Stimulated activated CD4-positive, alpha-beta T cell treated with anti-CD3 and anti-CD28 coated beads, Interleukin-12 subunit alpha, Interleukin-12 subunit beta, amount 100 ng/mL, for 24 hours (primary cell): ENCODE measurements at places on chromosomes 7 and 10.

DNA sequence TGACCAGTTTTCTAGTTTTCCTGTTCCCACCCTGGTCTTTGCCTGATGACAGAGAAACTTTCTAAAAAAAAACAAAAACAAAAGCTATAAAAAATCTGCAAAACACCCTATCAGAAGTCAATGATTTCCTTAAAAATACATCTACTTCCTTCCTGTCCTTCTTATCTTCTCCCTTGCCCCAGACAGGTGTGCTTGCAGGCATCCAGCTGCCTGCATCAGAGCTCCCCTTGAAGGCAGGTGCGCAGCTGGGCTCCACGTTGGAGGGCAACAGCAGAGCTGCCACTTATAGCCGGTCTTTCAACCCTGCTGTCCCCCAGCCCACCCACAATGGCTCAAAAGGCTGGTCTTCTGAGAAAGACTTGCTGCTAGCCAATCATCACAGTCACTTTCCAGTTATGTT lies 29.8 kb downstream of the UBE2D4 start:
- no peak for DNase-seq

DNA sequence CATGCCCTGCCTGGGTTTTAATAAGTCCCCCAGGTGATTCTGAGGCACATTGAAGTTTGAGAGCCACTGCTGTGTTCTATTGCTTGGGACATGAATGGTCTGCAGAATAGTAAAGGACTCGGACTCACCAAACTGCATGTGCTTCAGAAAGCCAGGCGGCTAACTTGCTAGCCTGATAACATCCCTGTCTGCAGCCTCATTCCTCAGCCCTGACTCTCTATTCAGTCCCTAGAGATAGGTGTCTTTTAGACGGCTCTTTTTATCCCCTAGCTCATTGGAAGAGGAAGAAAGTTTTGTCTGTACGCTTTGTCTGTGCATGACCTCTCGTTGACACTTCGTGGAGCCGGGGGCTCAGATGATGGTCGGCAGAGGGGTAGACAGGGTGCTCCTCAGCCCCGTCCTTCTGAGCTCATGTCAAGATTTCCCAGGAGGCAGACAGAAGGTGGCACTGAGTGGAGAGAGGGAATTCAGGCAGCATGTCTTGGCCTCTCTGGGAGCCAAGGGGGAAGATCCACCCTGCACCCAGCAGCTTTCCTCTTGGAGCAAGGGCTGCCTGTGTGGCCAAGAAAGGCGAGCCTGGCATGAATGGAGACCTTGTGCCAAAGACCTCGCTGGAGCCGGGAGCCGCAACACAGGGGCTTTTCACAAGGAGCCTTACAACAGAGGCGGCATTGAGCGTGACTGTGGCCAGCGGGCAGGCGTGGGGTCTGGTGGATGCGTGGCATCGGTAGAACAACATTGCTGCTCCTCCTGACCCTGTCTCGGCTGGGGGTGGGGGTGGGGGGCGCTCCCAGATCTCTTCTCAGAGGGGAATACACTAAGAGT lies 51.1 kb upstream of the PODXL start:
- no peak for DNase-seq

DNA sequence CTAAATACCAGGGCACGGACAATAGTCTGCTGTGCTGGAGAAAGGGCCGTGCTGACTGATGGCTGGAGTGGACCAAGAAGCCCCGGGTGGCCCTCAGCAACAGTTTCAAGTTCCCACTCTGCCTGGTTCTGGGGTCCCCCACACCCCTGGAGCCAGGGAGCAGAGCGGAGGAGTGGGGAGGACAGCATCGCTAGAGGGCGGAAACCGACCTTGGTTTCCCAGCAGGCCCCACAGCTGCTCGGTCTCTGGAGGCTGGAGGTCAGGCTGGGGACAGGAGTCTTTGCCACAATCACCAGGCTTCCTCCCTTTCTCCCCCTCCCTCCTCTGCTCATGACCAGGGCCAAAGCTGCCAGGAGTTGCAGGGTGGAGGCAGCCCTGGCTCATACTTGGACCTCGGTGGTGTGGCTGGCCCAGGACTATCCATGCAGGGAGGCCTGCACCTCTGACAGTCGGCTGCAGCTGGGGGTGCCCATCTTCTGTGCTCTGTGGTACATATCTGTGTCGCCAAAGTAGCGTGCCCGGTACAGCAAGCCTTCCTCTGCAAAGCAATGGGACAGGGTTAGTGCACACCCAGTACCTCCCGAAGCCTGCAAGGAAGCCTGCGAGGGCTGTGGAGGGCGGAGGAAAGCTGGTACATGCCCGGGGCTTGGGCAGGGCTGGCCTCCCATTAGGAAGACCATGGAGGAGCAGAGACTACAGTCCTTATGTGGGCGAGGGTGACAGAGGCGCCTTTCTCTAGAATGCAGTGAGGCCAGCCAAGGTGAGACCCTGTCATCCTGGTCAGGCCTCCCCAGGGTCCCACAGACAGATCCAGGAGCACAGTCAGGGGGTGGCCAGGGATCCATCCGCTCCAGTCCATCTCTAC lies 19.1 kb downstream of the DNAJB12 start:
- no peak for DNase-seq

DNA sequence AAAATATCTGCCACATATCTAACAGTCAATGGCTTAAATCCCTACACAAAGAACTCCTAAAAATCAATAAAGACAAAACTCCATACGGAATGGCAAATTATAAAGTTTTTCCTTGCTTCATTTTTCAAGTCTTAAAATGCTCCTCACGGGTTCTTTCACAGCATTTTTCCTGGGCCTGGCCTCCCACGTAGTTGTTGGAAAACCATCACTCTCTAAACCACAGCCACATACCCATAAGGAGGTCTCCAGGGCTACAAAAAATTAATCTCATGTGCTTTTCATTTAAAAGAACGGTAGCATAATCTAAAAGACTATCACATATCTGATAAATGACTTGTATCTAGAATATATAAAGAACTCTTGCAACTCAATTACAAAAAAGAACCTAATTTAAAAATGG lies 2.9 kb downstream of the COA1 start:
- DNase-seq = no peak

DNA sequence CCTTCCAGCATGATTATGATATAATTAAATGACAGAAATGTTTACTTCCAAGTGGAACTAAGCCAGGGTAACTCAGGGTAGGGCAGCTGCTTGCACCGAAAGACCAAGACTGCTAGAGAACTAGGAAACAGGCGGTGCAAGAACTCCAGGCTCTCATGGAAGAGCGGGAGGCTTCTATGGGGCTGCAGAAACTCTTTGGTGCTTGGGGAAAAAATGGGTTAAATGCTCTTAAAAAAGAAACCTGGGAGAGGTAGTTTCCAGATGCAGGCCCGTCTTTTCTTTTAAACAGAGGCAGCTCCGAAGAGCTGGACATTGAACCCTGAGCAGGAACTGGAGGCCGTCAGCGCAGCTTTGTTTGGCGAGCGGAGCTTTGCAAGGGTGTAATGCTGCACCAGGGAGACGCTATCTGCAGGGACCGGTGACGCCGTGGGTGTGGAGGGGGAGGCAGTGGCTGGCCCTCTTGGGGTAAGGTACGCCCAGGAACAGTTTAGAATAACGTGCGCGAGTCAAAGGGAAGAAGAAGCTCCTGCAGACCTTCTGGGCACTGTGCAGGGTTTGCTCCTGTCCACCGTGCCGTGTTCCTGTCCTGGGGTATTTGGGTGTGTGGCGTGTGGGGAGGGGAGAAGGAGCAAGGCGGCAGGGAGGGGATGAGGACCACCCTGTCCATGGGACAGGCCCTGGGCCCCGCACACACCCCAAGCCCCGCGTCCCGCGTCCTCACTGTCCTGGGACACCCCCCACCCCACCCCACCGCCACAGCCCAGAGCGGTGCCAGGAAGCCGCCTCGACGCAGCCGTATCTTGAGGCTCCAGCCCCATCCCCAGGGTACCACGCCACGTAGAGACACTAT lies 59.0 kb downstream of the EGFR start:
- DNase-seq = no peak

GRCh38 chr7:155543011-155543876 lies 3.1 kb downstream of the CNPY1 start:
- no peak for DNase-seq

DNA sequence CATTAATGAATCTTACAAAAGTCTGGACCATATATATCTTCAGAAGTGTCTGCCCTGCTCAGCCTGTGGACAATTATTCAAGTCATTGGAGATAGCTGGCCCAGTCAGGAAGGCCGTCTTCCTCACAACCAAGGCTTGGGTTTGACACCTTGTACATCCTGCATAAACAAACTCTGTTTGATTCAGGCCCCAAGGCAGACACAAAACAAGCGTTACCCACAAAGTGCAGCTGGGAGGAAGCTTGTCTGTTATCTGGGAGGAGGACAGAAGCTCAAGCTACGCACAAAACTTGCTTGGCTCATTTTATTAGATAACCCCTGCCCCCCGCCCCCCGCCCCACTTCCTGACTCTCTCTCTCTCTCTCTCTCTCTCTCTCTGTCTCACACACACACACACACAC lies 166.9 kb upstream of the WDR11 start:
- DNase-seq = no peak

DNA sequence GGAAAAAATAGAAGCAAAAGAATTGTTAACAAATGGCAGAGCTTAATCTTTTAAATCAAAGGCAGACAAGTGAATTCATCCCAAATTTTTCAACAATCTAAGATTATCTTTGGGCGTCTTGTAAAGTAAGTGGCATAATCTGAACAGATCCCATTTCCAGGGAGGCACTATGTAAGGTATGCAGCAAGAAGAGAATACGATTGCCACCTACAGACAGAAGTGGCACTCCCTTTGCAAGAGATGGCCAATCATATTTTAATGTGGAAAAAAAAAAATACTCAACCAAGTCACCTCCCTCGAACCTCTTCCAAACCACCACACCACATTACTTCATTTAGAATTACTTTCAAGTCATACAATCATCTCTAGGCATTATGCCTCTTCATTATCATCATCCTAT lies 4.0 kb downstream of the GFRA1 start:
- DNase-seq = no peak

GRCh38 chr7:46393142-46393541 lies 472.1 kb upstream of the IGFBP3 start:
- DNase-seq = no peak

DNA sequence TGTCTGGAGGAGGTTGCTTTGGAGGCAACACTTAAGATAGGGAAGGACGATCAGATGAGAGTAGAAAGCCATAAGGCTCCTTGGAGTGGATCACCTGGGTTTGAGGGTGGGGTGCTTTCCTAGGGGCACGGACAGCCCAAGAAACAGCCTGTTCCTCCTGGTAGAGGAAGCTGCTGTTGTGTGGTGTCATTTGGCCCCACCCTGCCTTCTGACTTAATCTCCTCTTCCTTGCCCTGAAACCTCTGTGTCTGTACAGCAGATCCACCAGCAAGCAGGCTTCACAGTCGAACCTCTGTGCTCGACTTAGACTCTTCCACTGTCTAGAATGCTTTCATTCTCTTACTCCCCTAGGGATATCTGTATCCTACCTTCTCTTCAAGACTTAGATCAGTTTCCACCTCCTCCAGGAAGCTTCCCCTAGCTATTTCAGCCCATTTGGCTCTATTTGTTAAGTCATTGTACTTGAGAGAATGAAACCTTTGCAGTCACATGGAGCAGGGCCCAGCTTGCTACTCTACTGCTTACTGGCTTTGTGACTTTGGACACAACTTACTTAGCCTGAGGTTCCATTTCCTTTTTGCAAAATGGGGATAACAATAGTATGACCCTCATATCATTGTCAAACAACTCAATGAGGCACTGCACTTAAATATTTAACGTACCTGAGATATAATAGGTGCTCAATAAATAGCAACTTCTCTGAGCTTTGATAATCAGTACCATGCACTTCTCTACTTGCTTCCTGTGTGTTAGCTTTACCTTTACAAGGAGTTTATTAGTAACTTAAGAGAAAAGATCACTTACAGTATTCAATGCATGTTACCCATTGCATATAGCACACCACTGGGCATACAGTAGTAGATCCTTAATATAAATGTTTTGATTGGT lies 5.0 kb downstream of the MXI1 start:
- no peak for DNase-seq

- no peak for DNase-seq
Observed at GRCh38 chr10:84375011-84375410, 46.6 kb downstream of the CCSER2 start.
